ENCODE measurements at places on chromosomes 7 and 10.

DNA sequence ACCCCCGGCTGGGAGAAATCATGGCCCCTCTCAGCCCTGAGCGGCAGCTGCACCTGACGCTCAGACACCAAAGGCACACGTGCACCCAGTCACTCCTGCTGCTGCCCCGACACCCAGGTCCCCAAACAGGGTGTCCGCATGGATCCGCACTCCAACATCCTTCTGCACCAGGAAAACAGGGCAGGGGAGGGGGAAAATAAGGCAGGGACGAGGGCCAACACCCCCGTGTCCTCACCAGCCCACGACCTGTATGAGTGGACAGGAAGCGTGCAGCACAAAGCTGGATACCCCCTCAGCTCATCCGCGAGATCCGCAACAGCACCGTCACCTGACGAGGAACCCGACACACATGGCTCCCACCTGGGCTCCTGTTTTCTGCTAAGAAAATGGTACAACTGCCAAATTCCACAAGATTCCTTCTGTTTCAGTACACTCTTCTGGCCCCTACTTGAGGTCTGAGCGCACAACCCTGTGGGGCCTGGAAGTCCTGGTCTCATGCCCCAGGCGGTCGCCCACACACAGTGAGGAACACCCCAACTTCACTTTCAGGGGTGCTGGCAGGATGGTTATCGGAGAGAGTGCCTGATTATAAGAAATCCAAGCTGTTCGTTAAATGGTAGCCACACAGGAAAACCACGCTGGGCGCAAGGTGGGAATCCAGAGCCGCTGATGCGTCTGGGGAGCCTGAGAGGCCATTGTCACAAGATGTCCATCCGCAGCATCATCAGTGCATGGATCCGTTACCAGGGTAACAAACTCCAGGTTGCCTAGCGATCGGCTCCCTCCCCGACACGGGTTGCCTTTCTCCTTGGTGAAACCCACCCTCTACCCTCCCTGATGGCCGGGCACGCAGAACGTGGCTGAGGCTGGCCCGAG lies 63.6 kb downstream of the ZRANB1 start:
- DNase-seq, result no peak

DNA sequence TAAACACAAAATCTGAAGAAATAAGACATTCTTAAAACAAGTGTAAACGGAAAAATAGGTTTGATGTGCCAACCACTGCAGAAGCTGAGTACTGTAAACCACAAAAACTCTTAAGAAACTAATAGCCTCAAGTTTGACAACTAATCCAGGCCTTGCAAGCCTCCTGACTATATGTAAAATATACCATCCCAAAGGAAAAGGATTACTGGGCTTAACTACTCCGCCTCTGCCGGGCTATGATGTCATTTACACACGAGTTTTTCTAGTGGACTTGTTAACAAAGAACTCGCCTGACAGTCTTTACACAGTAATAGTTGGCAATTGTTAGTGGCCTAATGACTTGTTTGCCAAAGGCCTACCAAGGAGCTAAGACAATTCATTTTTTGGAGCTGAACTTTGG lies 2.1 kb downstream of the KIF5B start:
- DNase-seq, result no peak

DNA sequence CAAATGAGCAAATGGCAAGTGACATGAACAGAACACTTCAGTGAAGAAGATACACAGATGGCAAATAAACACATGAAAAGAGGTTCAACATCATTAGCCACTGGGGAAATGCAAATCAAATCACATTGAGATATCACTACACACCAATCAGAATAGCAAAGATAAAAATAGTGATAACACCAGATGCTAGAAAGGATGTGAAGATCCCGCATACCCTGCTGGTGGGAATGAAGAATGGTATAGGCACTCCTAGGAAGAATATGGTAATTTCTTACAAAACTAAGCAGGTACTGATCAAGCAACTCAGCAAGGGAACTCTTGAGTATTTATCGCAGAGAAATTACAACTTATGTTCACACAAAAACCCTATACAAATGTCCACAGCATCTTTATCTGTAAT lies 11.2 kb downstream of the LAMB4 start:
- DNase-seq, result no peak

GRCh38 chr7:139118805-139119485 lies 9.4 kb upstream of the ZC3HAV1 start:
- DNase-seq, result peak; percentile 80

- DNase-seq, result peak; percentile 60
Measured at GRCh38 chr7:46015107-46015868, 94.2 kb upstream of the IGFBP3 start.

DNA sequence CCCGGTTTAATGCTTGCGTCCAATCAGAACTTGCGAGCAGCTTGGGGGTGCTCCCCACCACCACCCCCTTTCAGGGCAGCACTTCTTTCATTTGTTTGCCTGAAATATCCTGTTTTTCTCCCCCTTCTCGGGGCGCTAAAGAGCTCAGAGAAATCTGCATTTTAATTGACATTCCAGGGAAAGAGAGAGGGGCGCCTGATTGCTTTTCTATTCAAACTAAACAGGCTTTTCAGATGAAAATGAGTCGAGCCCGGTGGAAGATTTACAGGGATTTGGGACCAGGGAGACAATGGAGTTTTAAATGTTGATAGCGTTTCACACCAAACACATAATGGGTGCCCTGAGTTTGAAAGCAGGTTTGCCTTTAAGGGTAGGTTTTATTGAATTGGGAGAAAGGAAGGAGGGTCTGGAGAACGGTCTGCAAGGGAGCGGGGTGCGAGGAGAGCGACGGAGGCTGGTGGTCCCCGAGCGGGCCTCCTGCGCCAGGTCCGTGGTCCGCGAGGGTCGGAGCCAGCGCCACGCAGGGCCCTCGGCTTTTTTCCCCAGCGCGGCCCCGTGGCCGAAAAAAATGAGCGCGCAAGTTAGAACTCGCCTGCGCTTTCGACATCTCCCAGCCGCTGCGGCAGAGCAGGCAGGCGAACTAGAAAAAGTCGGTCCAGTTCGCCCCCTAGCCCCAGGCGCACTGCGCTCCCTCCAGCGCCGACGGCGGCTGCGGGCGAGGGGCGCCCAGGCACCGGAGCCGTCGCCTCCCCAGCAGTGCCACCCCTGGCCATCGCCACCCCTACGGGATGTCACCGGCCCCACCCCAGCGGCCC lies 1.3 kb downstream of the FGFR2 start:
- DNase-seq, result peak; percentile 51

DNA sequence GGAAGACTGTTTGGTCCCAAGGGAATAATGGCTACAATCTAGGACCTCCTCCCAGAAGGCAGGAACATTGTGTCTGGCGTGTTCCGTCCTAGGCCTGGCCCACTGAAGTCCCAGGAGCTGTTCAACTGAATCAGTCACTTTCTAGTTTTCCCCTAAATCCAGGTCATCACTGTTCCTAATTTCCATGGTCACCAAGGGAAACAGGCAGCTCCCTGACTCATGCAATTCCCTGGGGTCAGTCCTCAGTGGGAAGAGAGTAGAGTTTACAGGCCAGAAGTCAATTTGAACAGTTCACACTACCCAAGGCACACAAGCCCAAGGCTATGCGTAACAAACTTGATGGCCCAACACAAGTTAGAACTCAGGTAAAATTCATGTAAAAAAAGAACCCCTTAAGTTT lies 44.0 kb downstream of the CREB3L2 start:
- DNase-seq, result peak; percentile 35

All from BE2C (cell line).